ENCODE measurements at places on chromosomes 2 and 18.

- no peak for DNase-seq
Measured at GRCh38 chr2:168596881-168597655, 141.0 kb downstream of the CERS6 start.

GRCh38 chr2:68195096-68195495 is 37.4 kb downstream of the PNO1 start:
- DNase-seq, result no peak

GRCh38 chr2:12379143-12379542 is 337.6 kb upstream of the TRIB2 start:
- DNase-seq, result no peak

DNA sequence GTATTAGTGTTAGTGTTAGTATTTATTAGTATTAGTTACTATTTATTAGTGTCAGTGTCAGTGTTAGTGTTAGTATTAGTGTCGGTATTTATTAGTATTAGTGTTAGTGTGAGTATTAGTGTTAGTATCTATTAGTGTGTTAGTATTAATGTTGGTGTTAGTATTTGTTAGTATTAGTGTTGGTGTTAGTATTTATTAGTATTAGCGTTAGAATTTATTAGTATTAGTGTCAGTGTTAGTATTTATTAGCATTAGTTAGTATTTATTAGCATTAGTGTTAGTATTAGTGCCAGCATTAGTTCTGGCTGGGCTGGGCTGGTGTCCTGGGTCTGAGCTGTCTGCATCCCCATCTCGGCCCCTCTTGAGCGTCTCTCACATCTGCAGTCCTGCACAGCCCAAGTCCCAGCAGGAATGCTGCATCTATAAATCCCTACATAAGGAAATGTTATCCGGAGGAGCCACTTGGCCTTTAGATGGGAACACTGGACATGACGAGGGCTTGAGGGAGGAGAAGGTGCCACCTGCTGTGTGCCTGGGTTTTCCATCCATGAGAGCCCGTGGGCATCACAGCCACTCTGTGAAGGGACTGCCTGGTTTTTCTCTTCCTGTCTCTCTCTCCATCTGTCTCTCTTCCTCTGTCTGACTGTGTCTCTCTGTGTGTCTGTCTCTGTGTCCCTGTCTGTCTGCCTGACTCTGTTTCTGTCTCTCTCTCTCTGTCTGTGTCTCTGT is 33.6 kb downstream of the TWIST2 start:
- DNase-seq, result no peak

DNA sequence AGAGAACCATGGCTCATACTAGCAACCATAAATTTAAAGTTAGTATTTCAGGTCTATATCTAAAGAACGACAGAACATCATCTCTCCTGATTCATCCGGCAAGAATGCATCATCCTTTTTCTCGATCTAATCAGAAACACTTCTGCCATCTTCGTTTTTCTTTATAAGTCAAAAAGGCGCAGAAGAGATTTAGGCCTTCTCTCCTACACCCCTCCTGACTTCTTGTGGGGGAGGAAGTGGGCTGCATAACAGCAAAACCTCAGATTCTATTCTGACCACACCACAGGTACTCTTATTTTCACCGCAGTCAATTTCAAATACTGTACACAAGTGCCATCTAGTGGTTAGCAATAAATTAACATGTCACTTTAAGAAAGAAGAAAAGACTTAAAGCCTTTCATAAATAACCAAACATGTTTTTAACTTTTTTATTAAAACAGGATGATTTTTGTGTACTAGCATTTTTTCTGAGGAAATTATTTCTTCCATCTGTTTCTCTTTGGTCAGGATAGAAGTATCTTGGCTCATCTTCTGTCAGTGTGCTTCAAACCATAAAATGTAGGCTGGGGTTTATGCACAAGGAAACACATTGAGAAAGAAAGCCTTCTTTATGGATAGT is 48.4 kb upstream of the PIK3C3 start:
- no peak for DNase-seq

GRCh38 chr2:142642650-142643049 is 234.8 kb upstream of the KYNU start:
- DNase-seq, result no peak

DNA sequence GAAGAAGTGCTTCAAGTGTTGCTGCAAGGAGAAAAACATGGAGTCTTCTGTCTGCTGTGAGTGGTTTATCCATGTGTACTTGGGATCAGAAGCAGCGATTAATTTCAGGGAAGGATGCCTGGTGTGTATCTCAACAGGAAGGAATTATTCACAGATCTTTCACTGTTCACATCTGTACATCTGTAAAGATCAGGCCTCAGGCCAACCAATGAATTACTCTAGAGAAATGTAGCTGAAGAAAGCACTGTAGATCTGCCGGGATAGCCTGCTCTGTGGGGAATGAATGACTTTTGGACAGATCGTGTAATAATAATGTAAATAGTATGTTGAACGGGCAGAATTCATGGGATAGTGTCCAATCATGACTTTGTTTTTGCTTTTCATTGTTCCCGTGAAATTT is 54.0 kb upstream of the SPP2 start:
- no peak for DNase-seq

DNA sequence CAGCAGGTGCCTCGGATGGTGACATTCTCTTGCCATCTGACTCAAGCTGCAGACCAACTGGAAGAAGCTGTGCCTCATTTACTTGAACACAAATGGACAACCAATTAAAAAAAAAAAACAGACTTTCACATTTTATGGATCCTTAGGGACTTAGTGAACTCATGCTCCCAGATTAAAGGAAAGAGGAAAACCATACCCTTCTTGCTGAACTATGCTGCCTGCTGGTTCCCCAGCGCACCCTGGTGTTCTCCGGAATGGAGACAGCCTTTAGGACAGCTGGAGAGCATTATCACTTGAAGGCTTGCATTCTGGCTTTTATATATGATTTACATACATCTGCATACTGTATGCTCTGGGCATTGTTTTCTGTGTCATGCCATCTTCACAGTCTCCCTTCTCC is 370.7 kb downstream of the SLC4A3 start:
- DNase-seq, result no peak

GRCh38 chr2:100682536-100682935 is 119.7 kb downstream of the PDCL3 start:
- DNase-seq, result no peak

DNA sequence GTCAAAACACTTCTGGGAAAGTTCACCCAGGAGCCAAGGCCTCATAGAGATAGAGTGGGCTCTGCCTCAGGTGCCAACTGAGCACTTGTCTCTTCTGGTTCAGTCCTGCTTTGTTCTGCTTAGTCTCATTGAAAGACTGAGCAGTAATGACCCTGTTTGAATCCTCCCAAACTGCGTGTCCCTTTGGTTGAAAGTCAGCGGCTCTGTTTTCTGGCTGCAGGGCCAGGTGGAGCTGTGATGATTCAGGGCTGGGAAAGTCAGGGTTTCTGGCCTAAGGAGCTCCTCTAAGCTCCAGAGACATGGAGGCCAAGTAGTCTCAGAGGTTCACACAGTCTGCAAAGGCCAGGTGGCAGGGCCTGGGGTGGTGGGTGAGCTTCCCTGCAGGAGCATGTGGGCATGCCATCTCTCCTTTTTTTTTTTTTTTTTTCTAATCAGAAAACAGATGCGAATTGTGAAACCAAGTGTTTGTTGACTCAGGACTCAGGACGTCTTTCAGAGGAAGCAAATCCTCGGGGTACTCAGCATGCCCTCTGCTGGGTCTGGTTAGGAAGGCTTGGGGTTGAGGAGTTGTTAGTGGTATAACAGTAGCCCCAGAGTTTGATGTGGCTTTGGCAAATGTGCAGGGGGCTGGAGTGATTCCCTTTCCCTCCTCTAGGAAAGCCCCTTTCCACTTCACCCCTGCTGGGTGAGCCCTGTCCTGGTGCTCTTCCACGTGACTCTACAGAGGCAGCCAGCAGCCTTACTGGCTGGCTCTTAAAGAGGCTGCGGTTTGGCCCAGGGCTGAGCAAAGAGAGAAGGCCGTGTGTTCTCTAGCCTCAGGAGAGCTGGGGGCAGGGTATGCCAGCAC is 38.3 kb downstream of the TMEM17 start:
- DNase-seq, result no peak

DNA sequence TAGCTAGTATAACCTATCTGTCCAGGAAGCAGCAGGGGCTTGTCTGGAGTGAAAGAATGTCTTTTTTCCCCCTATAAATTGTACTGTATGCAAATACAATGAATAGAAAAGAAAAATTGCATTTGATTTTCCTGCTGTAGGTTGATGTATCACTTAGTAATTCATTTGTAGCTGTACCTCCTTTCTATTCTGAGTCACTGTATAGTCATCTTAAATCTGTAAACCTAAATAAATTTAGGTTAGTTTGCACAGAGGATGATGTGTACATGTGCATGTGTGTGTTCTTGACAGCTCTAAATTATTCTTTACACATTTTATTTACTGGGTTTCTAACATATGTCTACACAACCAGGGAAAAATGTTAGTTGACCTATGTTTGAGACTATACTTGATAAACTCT is 478.7 kb upstream of the CNTNAP5 start:
- DNase-seq, result no peak

GRCh38 chr2:183057333-183057985 is 19.2 kb upstream of the NCKAP1 start:
- no peak for DNase-seq

GRCh38 chr2:231666171-231667095 is 41.9 kb upstream of the PTMA start:
- peak; percentile 75 for DNase-seq
